ENCODE measurements at places on chromosomes 12 and 14.

DNA sequence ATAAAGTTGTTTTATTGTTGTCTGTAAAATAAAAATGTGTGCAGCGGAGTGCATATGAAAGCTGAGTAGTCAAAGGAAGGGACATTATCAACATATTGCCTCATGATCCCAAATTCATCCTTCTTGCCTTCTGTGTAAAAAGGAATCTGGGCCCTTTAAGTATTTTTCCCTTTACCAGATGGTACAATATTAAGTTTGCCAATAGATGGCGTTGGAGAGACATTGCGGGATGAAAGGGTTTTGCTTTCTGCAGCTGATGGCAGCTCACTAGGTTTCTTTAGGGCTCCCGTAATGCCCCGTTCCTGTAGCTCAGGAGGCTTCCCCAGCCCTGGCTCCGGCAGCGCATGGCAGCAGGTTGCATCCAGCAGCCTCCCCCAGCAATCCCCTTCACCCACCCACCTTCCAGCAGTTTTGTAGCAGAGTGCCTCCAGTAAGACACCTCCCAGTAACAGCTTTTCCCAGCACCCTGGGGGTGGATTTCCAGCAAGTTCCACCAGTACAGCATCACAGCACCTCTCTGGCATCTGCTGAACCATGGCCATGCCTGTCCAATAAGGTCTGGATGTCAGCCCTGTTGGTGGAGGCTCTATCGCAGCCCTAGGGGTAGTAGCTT is 354.4 kb downstream of the MED13L start:
- DNase-seq, result no peak

GRCh38 chr12:19597167-19598026 is 158.1 kb downstream of the AEBP2 start:
- no peak for DNase-seq

GRCh38 chr14:96078625-96079016 is 39.5 kb downstream of the C14orf132 start:
- no peak for DNase-seq

GRCh38 chr12:98446060-98446459 is 69.3 kb upstream of the TMPO start:
- DNase-seq, result no peak

DNA sequence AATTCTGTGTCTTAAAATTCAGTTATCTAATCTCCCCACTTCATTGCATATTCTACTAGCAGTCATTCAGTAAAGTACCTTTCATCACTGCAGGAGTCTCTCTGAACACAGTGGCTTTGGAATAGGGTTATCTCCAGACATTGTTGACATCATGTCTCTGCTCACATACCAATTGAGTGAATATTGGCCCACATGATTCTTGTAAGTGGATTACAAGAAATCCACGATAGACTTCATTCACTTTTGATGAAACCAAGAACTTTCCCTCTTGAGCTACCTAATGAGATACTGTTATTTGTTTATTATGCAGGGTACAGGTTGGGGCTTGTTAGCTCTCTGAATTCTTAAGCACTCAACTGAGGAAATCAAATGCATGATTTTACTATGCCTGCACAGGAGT is 284.9 kb downstream of the RAD51B start:
- DNase-seq, result no peak

DNA sequence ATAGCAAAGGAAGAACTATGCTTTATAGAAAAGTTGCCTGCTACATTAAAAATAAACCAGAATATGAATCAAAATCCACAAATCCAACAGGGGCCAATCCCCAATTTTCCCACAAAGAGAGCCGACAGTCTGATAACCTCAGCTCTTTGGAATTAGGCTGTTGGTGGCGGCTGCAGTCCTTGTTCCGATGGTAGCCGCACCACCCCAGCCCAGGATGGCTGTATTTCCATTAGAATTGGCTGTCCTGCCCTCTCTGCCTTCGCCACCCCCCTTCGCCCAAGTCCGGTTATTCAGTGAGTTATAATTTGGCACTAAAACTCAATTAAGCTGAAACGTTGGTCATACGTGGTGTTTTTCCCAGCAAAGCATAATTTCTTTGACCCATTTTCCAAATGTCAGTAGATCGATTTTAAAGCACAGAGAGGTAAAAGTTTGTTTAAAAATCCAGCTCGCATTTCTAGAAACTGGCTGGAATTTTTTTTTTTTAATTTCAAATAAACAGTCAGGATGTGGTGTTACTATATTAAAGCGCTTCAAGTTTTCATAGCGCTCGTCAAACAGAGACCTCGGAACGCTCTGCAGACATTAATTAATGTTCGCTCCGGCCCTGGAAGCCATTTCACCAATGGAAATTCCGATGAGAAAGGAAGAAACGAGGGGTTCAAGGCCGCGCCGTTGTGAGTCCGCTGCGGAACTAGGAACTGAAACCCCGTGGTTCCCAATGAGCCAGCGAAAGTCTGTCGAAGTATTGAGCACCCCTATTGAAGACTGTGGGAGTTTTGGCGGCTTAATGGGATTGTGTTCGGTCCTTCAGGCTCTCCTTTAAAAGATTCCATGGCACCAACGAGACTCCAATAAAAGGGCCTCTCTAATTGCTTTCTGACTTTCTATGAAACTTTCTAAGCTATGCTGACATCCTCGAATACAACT is 104.8 kb upstream of the DIO3 start:
- no peak for DNase-seq

DNA sequence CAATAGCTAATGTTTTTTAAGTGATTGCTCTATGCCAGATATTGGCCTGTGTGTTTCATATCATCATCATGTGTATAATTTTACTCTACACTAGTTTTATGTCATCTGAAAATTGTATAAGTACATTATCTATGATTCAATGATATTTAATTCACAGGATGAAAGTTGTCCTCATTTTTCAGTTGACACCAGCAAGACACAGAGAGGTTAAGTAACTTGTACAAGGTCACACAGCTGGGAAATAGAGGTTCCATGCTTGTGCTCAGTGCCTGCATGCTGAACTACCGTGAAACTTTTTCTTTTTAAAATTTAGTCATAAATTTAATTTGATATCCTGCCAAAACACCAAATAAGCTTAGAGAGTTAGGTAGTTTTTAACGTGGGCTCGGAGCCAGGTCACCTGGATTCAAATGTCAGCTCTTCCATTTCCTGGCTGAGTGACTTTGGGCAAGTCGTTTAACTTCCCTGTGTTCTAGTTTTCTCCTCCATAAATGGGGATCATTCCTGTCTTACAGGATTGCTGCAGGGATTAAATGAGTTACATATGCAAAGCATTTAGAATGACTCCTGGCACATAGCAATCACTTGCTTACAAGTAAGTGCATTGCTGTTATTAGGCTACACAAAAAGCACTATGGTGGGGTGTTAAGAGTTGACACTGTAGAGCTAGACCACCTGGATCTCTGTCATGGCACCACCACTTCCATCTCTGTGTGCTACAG is 183.9 kb downstream of the ETV6 start:
- no peak for DNase-seq

DNA sequence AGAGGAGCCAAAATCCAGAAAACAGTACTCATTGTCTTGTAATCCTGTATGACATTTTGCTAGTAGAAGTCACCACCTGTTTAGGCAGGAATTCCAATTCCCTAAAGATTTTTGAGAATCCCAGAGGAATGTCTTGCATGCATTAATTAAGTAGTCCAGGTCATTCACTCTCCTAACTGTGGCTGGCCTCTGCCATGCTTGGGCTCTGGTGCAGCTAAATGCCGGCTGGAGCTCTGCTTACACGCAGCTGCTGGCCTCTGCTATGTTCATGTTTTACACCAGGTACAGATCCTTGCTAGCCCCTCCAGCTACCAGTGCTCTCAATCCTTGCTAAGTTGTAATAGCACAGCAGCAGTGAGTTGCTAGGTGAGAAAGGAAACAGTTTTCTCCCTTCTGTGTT is 16.3 kb upstream of the HIF1A start:
- peak; percentile 55 for DNase-seq

DNA sequence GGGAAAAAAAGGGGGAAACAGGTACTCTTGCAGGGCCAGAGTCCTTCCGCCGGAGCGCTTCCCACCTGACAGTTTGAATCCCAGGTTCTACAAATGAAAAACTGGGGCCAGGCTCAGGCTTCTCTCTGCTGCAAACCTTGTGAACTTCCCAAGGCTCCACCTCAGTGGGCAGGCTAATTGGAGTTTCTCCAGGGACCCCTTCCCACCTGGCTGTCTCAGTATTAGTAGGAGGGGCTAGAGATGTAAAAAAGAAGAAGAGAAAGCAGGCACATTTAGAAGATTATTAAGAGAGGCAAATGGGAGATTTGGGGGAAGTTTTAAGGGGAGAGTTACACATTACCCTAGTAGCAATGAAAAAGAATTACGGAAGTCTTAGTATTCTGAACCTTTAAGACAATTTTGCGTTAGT is 20.0 kb upstream of the CLEC2D start:
- DNase-seq, result no peak
